ENCODE measurements at places on chromosomes 4 and X. TPM values are rescaled to one million over a fixed set of nuclear protein-coding genes. Genes with fewer than 3 reads are reported as not detected.

- DNase-seq = no peak
Measured at GRCh38 chr4:2923668-2924173, 39.5 kb downstream of the NOP14 start.

GRCh38 chrX:100413229-100413628 lies 3.2 kb upstream of the PCDH19 start:
- DNase-seq = peak; percentile 79

YY2 gene
- 0.56 TPM for total RNA-seq

GPRIN3 gene
- total RNA-seq = 0.15 TPM
